HFFc6 (cell line): ENCODE measurements at places on chromosomes 1 and 21.
A peak's percentile ranks its signal among the peaks of the same experiment; 100 is the strongest.

DNA sequence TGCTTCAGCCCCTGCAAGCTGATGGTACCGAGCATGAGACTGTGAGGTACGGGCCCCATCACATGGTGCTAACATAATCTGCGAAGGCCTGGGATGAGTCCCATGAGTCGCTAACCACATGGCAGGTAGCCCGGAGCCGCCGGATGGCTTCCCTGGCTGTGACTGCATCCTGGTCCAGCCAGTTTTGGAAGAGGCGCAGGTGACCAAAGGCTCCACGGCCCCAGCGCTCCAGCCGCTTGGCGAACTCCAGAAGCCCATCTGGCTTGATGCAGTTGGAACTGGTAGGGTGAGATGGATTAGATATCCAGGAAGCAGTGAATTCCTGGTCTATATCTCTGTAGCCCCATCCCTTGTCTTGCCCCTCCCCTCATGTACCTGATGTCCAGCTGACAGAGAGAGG, 24.6 kb downstream of the LRRC41 start:
- peaks cover 10% of the 10 kb centered on the region for H3K4me1 ChIP-seq
- no peak for DNase-seq
- peaks cover 7% of the 10 kb centered on the region for H3K27me3 ChIP-seq

DNA sequence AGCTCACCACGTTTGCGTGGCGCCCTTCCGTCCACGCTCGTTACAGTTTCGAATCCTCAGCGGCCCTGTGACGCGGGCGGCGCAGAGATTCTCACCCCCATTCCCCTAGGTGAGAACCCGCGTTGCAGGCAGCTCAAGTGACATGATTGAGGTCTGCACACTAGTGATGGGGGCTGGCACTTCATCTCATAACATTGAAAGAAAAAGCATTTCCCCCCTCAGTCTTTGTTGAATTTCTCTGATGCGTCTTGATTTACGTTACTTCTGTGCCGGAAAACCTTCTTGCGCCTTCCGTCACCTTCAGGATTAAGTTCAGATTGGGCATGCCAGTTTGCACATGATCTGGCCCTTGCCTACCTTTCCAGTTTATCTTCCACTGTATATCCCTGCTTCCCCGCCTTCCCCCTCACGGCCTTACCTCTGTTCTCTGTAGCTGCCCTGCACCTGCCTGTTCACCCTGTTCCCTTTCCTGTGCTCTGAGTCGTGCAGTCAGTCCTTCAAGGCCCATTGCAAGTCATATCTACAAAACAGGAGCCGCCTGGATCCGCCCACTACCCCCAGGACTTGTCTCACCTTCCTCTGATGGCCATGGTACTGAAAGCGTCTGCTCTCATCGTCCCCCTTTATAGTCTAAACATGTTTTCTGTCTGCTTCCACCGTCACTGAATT, 1.1 kb downstream of the CTPS1 start:
- peak; percentile 25 for DNase-seq
- H3K36me3 ChIP-seq, result peaks cover 40% of the 10 kb centered on the region
- no peaks in the 10 kb centered on the region for H3K27me3 ChIP-seq
- peak overlapping the region; percentile 95 for H3K27ac ChIP-seq
- H3K4me1 ChIP-seq, result peaks cover 82% of the 10 kb centered on the region
- H3K4me3 ChIP-seq, result peak overlapping the region; percentile 96

DNA sequence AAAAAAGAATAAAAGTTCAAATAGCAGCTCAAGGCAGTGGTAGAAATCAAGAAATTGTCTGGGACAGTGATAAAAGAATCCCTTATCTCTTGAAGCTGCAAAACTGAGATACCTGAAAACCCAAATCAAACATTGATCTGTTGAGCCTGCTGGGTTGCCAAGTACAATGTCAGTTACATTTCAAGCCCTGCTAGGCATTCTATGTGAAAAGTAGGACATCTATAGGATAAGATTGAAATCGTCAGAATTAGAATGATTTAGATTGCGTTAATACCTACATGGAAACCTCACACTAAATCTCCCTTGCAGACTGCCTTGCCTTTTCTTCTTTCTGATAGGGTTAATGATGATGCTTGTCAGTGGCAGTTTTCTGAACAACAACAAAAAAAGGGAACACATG, 1684.4 kb upstream of the B3GALT2 start:
- no peak overlapping the region for H3K27ac ChIP-seq
- no peak overlapping the region for H3K4me3 ChIP-seq
- no peaks in the 10 kb centered on the region for H3K4me1 ChIP-seq
- no peak for DNase-seq
- H3K27me3 ChIP-seq, result no peaks in the 10 kb centered on the region

DNA sequence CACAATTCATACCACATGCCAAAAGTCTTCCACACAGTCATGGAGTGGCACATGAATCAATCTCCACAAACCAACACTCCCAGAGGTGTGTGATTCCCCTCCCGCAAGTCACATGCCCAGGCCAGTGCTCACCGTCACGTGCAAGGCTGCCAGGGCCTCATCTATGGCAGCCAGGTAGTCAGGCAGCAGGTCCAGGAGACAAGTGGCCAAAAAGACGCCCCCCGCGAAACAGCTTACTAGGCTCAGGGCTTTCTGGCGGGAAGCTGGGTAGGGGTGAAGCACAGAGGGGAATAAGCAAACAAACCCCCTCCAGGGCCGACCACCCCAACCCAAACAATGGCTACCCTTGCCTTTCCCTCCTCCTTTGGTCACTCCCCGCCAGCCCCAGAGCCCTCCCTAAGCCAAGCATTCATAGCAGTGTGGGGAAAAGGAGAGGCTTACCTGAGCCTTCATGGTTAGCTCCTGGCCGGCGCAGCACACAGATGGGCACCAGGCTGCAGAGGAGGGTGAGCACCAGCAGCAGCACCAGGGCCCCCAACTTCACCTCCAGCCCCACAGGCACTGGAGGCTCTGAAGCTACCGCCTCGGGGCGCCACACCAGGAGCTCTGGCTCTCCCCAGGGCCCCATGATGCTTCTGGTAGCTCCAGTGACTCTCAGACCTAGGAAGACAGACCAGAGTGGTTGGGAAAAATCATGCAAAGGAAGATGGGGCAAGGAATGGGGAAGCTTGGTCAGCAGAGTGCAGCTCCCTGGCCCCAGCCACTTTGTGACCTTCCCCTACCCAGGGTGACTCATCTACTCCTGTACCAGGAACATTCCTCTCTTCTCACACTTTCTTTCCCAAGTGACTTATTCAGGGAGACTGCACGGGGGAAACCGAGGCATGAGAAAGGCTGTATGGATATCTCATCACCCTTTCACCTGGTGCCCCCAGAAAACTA, 978 bp downstream of the SLC39A1 start:
- H3K36me3 ChIP-seq, result peaks cover 5% of the 10 kb centered on the region; the same call in 1 of the 2 replicates
- H3K4me3 ChIP-seq, result peak overlapping the region; percentile 89
- peaks cover 6% of the 10 kb centered on the region; the same call in 1 of the 2 replicates for H3K27me3 ChIP-seq

DNA sequence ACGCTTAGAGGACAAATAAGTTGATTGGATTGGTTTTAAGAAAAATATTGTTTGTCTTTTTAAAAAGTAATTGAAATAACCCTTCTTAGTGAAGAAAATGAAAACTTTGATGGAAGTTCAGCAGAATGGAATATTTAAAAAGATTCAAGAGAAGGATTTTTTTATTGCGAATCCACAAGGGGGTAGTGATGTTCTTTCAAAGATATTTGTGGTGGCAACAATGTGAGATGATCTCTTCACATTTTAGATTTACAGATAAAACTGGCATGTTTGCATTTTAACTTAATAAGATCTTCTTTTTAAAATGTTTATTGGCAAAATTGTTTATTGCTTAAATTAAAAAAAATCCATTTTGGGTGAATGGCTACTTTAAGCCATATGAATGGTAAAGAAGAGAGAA, 8.9 kb downstream of the CAMTA1 start:
- H3K4me1 ChIP-seq, result peaks cover 53% of the 10 kb centered on the region
- H3K36me3 ChIP-seq, result no peaks in the 10 kb centered on the region
- H3K27ac ChIP-seq, result peak overlapping the region; percentile 34; the same call in 1 of the 2 replicates

GRCh38 chr1:171716616-171717015, 25.2 kb downstream of the VAMP4 start:
- peaks cover 30% of the 10 kb centered on the region for H3K4me1 ChIP-seq
- H3K27me3 ChIP-seq, result no peaks in the 10 kb centered on the region
- H3K36me3 ChIP-seq, result no peaks in the 10 kb centered on the region
- peak overlapping the region; percentile 65; the same call in 1 of the 2 replicates for H3K27ac ChIP-seq

DNA sequence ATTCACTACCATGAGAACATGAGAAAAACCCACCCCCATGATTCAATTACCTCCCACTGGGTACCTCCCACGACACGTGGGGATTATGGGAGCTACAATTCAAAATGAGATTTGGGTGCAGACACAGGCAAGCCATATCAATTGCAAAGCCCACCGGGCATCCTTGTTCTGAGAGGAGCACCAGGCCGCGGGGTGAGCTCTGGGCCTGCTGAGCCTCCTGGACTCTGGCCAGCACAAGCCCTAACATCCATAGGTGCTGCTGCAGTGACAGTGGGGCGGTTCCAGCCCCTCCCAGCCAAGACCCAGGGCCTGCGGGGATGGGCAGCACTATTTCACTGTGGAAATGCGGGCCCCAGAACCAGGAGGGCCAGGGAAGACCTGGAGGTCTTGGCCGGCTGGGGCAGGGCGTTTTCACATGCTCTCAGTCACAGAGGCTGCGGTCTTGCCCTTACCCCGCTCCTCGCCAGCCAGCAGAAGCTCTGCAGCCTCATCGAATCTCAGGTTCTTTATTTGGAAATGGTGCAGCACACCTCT, 103.8 kb downstream of the PCBP3 start:
- peaks cover 18% of the 10 kb centered on the region for H3K27me3 ChIP-seq
- H3K4me1 ChIP-seq, result peaks cover 8% of the 10 kb centered on the region
- DNase-seq, result no peak
- no peak overlapping the region for H3K4me3 ChIP-seq
- no peak overlapping the region for H3K27ac ChIP-seq

DNA sequence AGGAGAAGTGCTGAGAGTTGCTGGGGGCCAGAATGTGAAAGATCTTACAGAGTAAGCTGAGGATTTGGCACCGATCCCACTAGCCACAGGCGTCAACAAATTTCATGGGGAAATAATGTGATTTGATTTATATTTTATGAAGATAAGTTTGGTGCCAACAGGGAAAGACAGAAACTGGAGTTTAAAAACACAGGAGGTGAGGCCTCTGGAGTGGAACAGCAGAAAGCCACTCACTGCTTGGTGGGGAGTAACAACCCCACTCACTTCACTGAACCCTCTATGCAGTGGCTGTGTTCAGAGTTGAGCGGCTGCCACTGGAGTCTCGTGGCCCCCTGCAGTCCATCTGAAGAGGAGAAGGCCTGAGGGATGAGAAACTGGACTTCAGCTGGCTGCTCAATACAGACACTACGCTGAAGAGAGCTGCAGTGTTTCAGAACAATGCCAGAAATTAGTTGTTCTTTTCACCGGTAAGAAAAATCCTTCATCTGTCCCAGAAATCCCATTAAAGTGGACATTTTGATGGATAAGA, 48.0 kb upstream of the RXRG start:
- H3K4me3 ChIP-seq, result no peak overlapping the region
- no peaks in the 10 kb centered on the region for H3K4me1 ChIP-seq
- no peaks in the 10 kb centered on the region for H3K36me3 ChIP-seq

DNA sequence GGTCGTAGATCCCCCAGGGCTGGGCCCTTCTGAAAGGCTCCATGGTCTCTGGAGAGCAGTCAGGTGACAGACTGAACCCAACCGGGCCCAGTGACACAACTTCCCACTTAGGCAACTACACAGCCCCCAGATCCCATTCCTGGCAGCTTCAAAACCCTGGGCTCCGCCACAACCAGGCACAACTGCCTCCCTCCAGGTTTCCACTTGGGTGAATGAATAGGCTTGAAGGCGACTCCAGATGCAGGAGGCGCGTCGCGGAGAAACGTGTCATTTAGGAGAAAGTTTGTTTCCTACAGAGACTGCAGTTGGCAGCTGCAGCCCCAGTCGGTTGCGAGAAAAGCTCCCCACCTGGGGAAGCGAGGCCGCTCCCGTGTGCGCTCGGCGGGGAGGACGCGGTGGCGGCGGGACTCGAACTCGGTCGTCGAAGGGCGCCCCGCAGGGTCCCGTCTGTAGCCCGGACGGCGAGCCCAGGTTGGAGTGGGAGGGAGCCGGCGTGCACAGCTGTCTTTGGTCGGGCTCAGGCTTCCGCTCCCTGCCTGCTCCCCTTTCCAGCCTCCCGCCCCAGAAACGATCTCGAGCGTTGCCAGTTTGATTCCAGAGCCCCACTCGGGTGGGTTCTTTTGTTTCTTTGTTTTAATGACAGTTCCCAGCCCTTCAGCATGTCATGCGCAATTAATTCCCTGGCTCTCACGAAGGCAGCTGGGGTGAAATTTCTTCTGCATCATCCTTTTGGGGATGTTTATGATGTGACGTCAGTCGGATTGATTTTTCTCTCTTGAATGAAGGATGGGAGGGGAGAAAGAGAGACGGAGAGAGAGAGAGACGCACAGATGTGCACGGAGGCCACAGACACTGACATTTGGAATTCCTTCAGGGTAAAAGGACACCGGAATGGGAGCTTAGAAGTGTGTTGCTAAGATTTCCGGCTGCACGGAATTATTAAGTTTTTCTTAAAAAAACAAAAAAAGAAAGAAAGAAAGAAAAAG, 862 bp upstream of the SGIP1 start:
- H3K4me1 ChIP-seq, result peaks cover 84% of the 10 kb centered on the region
- H3K27ac ChIP-seq, result peak overlapping the region; percentile 92
- H3K27me3 ChIP-seq, result no peaks in the 10 kb centered on the region; the same call in none of the 2 replicates

- H3K36me3 ChIP-seq, result no peaks in the 10 kb centered on the region
- no peaks in the 10 kb centered on the region; the same call in 1 of the 2 replicates for H3K4me1 ChIP-seq
- H3K27me3 ChIP-seq, result peaks cover 15% of the 10 kb centered on the region
- no peak for DNase-seq
- peak overlapping the region; percentile 64; the same call in 1 of the 2 replicates for H3K4me3 ChIP-seq
Measured at GRCh38 chr1:223143537-223144248, 645 bp upstream of the TLR5 start.

- DNase-seq, result peak; percentile 39
- peak overlapping the region; percentile 80 for H3K4me3 ChIP-seq
- no peaks in the 10 kb centered on the region; the same call in 1 of the 2 replicates for H3K27me3 ChIP-seq
Measured at GRCh38 chr1:81681601-81682266, 119.0 kb upstream of the ADGRL2 start.
